ENCODE measurements at places on chromosomes 5 and 9. TPM values are rescaled to one million over a fixed set of nuclear protein-coding genes. Genes with fewer than 3 reads are reported as not detected.
A peak's percentile ranks its signal among the peaks of the same experiment; 100 is the strongest.

GRCh38 chr5:136781464-136781863, 416.1 kb upstream of the TRPC7 start:
- no peak for DNase-seq

GRCh38 chr5:72386639-72387038, 66.5 kb downstream of the PTCD2 start:
- DNase-seq, result no peak

DNA sequence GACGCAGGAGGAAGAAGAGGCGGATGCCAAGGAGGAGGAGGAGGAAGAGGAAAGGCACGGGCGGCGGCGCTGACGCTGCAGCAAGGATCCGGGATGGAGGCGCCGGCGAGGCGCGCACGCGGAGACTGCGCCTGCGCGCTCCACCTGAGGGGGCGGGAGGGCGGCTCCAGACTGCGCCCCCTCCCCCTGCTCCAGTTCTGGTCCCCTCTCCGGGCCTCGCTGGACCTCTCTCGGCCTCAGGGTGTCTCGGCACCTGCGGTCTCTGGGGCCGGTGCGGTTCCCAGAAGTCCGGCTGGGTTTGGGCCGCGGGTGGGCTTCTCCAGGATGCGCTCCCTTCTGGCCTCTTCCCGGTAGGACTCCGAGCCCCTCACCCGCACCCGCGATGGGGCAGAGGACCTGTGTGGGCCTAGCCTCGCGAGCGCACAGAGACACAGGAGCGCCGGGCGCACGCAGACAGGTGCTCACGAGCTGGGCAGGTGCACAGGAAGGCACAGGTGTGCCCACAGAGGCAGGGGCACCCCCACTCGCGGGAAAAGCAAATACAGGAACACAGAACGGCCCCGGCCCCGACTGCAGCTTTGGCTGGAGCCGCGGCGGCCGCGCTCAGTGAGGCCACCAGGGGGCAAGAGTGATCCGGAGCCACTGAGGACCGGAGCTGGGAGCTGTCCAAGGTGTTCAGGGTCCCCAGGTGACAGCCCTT, at the start of gene NPDC1:
NPDC1 (minus strand) TSS at position 90 of the 700 bp plus-strand sequence. CDS start 188 bp downstream, outside the sequence.
- DNase-seq, result peak; percentile 90

DNA sequence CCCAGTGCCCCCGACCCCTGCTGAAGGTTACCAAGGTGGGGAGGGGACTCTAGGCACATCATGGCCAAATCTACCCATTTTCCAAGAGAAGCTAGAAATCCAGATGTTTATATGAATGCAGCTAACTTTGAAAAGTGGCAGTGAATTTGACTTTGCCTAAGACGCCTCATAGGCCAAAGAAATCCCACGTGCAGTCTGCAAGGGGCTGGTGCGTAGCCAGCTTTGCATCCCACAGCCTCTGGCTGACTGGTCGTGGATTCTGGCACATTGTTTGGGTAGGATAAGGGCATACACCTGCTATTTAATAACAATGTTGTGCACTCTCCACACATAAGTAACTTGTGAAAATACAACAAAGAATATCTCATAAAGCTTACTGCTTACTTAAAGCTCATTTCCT, 3.5 kb upstream of the GADD45G start:
- DNase-seq, result no peak

DNA sequence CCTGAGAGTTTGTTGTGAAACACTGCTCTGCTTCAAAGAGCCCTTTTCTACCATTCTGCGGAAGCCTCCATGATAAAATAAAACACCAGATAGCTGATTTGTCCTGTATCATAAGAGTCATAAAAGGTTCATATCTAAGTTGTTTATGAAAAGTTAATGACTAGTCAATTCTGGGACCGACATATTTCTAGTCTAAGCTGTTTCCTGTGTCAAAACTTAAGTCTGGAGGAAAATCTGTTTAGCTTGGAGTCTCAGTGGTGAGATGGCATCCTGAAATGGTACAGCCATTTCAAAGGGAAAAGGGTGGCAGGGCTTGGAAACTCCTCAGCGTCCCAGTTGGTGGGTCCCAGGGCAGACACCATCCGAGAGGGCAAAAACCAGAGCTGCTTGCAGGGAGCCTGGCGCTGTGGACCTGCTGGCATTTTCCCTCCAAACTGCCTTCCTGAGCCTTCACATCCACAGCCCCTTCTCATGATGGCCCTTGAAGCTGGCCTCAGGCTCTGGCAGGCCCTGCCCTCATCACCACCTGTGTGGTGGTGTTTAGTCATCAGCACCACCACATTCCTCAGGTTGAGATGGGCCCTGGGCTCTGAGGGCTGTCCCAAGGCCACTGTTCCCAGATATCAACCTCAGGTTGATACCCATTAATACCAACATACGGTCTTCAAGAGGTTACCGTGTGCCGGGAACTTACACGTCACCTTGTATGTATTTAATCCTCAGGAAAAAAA, 184.0 kb downstream of the HSPA4 start:
- DNase-seq, result no peak

DNA sequence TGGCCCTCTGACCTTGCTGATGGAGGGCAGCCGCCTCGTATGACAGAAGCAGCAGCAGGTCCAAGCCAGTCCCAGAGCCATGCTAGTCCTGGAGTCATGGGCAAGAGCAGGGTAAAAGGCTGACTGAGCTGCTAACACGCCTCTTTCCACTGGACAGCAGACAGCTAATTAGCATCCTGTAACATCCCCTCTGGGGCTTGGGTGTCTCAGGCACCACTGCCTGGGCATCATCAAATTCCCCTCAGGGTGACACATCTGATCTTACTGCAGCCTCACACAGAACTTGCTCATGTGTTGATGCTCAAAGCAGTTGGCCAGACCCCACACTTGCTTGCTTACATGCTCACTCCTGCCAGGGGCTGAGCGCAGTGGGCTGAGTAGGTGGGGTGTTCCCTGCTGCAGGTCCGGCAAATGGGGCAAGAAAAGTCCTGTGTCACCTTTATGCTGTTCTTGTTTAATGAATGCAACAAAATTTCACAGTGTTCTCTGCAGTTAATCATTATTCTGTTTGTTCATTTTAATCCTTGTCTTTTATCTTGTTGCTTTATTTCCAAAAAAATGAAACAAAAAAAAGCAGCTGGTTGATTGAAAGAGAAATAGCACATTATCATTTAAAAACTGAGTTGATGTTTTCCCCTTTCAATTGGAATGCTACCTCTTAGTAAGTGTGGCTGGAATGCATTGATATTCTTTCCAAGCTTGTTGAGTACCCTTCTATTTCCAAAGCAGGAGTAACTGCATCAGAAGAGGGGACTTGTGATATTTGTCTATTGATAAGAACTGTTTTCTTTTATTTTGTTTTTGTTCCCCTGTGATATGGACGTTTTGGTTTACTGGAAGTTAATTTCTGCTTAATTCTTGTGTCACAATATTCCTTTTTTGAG, 254.1 kb downstream of the CDH18 start:
- no peak for DNase-seq

- no peak for DNase-seq
Observed at GRCh38 chr9:38682713-38683112, 37.2 kb downstream of the FAM240B start.

Gene FBXL7
- 3.8 TPM for total RNA-seq

Gene MED22
- 34.0 TPM for total RNA-seq

Gene FPGS
- total RNA-seq, result 42.4 TPM

Data from type B pancreatic cell (in vitro differentiated cells).